ENCODE measurements at places on chromosomes 5 and 9.

DNA sequence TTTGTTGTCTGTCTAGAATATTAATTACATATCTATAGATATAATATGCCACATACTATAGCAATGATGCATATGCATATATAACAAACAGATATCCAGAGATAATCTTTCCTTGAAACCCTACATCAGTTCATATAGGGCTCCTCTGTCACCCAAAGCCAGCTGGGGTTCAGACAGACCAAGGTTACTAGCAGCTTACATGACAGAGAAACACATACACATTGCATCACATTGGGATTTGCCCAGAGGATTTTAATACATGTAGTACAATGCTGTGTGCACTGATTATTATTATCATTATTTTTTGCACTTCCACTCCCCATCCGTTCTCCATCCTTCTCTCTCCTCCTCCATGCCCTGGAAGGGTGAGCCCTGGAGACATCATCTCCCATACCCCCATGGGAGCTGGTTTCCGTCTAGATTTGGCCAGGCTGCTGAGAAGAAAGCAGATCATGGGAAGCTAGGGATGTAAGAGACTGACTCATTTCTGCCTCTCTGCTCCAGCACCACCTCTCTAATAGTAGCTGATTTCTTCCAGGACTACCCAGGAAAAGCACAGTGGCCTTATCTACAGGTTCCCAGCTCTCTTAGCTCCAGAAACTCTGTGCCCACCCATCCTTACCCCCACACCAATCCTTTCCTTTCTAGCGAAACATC lies 23.3 kb downstream of the FST start:
- no peak for DNase-seq

DNA sequence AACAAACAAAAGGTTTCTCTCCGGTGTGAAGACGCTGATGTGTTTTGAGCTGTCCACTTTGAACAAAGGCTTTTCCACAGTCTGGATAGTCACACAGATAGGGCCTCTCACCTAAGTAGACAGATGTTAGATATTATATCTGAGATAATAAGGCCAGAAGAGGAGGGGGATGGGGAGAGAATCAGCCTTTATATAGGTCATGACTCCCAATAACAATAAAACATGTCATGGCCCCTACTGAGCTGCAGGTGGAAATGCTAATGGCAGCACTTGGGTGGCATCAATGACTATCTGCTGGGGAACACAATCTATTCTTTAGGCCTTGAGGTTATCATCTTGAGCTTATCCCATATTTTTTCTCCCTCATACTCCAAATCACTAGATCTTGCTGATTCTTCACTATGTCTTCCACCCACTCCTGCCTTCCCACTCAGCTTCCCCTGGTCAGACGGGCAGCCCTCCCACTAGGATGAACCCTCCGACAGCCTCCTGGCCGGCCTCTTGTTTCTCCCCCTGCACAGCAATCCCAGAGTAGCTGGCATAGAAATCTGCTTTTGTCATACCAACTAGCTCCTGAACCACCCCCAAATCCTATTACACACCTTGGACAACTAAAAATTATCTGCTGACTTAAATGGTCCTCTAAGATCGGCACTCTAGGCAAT lies 11.5 kb upstream of the SLC35D2 start:
- no peak for DNase-seq

DNA sequence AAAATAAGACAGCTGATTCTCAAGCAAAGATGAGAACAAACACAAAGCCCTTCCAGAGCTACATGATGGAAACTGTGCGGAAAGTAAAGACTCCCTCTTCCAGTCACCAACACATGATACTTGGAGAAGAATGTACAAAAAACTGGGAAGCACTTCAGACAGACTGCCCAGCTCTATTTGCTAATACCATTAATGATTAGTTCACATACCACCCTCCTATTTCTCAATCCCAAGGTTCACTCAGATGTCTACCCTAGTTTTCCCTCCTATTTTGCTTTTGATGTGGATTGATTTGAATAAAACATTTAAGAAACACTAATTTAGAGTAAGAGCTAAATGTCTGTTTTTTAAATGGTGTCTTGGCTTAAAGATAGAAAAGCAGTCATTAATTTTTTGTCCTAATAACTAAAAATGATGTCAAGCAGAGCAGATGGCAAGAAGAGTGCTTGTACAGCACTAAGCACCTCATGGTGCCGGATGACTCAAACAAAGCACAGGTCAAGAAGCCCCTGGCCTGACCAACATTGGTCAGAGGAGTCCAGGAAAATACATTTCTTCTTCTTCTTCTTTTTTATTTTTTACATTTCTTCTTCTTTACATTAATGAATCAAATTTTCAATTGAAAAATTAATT lies 639.4 kb downstream of the PDE4D start:
- DNase-seq, result no peak

- DNase-seq, result no peak
Observed at GRCh38 chr5:126354012-126354857, 69.0 kb upstream of the GRAMD2B start.

- DNase-seq, result no peak
Observed at GRCh38 chr5:72214168-72214567, 105.9 kb downstream of the MRPS27 start.

GRCh38 chr5:82918311-82919031 lies 158.7 kb downstream of the TMEM167A start:
- no peak for DNase-seq

GRCh38 chr5:83469075-83469474 lies 2.5 kb upstream of the VCAN start:
- no peak for DNase-seq

- DNase-seq, result no peak
Observed at GRCh38 chr5:168670881-168671575, 91.9 kb upstream of the PANK3 start.

DNA sequence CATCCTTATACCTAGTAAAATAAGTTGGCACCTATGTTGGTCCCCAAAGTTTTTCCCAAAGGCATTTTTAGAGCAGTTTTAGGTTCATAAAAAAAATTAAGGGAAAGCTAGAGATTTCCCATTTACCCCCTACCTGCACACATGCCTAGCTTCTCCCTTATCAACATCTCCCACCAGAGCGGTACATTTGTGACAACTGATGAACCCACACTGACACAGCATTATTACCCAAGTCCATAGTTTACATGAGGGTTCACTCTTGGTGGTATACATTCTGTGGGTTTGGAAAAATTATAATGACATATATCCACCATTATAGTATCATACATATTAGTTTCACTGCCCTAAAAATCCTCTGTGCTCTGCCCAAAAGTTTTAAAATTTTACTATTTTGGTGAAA lies 12.0 kb downstream of the RAD1 start:
- no peak for DNase-seq

DNA sequence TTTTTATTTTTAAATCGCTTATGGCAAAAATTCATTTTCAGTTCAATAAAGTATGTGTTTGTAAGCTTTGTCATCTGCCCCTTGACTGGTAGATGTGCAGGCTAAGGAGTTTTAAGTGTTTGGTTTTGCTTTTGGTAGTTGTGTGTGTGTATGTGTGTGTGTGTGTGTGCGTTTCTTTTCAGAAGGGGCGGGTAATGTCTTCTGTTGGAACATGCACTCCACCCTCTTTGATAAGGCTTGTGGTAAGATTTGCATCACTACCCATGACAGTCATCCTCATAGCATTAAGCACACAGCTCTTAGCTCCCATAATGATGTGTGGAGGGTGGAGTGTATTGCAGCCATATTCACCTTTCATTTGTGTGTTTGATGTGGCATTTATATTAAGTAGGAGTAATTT lies 92.1 kb upstream of the FSD1L start:
- DNase-seq, result no peak

DNA sequence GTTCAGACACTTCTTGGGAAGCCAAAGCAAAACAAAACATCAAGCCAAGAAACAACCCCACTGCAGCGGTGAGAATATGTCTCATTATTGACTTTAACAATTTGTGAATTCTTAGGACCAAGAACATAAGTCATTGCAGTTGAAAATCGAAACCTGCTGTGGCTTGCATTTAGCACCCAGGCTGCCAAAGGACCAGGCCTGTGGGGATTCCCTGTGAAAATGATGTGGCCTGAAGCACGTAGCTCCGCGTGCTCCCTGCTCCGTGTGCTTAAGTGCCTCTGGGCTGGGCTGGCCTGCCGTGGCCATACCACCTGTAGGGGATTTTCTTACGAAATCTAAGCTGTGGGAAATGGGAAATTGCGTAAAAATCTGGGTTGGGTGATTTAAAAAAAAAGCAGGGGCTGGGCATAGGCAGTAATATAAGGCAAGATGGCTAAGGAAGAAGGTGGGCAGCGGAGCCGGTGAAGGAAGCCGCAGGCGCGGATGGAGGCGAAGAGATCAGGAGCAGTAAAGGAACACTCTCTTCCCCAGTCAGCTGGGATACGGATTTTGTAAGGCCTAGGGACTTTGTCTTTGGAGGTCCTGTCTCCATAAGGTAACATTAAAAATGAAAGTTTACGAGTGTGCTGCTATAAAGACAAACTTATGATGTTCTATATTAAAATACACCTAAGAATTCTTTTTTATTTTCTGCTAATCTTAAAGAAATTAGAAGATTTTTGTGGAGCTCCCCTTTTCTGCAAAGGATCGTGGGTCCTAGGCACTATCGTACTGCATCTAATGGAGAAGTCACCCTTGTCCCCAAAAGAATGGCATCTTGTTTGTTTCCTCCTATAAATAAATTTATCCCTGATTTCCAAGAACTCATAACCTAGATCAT lies 189.6 kb upstream of the SEMA6A start:
- DNase-seq, result no peak

DNA sequence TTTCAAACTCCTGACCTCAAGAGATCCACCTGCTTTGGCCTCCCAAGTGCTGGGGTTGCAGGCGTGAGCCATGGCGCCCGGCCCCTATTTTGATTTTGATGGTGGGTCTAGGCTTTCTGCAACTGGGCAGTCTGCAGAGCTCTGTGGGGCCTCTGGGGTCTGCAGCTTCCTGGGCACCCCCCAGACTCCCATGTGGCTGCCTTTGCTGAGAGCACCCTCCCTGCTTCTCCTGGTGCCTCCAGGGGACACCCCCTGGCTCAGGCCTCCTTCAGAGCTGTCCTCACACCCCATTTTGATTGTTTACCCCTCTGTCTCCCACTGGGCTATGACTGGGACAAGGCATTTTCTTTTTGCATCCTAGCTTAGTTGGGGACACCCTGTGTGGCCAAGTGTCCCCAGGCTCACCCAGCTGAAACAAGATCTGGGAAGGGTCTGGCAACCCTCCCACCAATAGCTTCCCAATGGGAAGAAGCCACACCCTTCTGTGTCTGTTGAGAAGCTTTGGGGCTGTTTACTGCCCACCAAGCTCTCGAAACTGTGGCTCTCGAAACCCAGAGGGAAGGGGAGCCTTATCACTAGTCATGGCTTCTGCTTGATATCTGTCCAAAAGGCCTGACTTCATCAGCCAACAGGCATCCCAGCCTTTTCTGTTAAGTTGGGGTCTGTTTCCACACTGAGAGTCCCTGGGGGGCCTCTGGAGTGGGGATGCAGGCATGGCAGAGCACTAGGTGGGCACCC lies 204.4 kb upstream of the IER5L start:
- DNase-seq, result no peak

GRCh38 chr9:16315720-16316119 lies 554.8 kb downstream of the BNC2 start:
- DNase-seq, result no peak

- no peak for DNase-seq
Observed at GRCh38 chr5:162703914-162704313, 636.3 kb downstream of the GABRG2 start.

DNA sequence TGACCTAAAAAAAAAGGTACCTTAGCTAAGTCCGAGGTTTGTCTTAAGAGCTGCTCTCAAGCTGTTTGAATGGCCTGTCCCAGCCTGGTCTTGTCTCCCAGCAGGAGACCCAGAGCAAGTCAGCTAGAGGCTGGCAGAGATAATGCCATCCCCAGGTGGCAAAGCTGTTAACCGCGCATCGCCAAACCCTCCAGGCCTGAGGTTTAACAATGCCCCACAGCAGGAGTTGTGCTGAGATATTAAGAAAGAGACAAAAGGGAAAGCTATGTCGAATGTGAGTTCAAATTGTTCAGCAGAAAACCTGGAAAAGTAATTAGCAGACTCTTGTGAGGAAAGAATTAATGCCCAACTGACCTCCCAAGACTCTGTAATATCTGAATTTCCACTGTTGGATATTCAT lies 187.1 kb downstream of the FSTL4 start:
- DNase-seq, result no peak

- DNase-seq, result no peak
Observed at GRCh38 chr5:173780235-173781234, 107.6 kb upstream of the CPEB4 start.

- DNase-seq, result peak; percentile 4
Observed at GRCh38 chr9:132878695-132879456, at the start of gene SPACA9. TSS of gene SPACA9 (plus strand) at chr9:132878898. CDS start at chr9:132883948, 5,050 bp downstream.

- no peak for DNase-seq
Observed at GRCh38 chr5:73706963-73707362, 81.0 kb downstream of the ARHGEF28 start.

DNA sequence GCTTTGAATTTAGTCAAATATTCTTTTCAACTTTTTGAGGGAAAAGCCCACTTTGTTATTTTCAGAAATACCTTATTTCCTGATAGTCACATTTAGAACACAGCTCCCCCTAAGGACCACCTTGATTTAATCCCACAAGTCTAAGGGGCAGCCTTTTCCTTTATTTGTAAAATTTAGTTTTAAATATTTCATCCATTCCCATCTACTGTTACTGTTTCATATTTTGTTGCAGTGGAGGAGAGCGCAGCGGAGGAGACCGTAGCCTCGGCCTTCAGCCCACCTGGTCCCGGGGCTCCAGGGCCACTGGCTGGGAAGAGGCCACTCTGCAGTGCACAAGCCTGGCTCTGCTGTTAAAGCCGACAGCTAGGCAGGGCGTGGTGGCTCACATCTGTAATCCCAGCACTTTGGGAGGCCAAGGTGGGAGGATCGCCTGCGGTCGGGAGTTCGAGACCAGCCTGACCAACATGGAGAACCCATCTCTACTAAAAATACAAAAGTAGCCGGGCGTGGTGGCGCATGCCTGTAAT lies 19.6 kb downstream of the LPCAT1 start:
- DNase-seq, result no peak

GRCh38 chr5:37881359-37881758 lies 41.5 kb upstream of the GDNF start:
- DNase-seq, result no peak

- DNase-seq, result no peak
Observed at GRCh38 chr9:68631811-68632210, 73.2 kb upstream of the PIP5K1B start.

DNA sequence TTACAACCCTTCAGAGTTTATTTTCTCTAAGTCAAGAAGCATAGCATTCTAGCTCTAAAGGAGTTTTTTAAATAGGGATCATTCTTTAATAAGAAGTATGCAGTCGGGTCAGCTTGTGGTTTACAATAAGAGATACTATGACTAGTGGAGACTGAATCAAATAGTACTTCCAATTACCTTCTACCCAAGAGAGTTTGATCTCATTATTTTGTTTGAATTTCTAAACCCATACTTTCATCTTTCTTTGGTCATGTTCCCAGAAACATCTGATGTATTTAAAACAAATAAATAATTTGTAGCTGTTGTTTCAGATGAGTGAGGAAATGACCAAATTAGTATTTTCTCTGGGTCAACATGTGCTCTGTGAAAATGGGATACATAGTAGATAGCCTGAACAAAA lies 160.2 kb upstream of the CDH6 start:
- DNase-seq, result no peak

GRCh38 chr5:177494346-177495195 lies 2.8 kb downstream of the PDLIM7 start:
- no peak for DNase-seq

- no peak for DNase-seq
Observed at GRCh38 chr5:18403941-18404438, 769.7 kb downstream of the TAF11L14 start.

- DNase-seq, result no peak
Observed at GRCh38 chr9:86185872-86186271, 73.6 kb downstream of the C9orf153 start.

GRCh38 chr5:6496207-6496584 lies 47.5 kb downstream of the UBE2QL1 start:
- DNase-seq, result no peak

- no peak for DNase-seq
Observed at GRCh38 chr9:8349376-8349775, 549.8 kb upstream of the DMAC1 start.

Measured in T-helper 9 cell (primary cell).